ENCODE measurements at places on chromosomes 11 and 22.

GRCh38 chr11:65260756-65261590, 789 bp upstream of the POLA2 start:
- no peak for DNase-seq

- DNase-seq, result no peak
Measured at GRCh38 chr11:118742304-118742703, 48.7 kb downstream of the DDX6 start.

DNA sequence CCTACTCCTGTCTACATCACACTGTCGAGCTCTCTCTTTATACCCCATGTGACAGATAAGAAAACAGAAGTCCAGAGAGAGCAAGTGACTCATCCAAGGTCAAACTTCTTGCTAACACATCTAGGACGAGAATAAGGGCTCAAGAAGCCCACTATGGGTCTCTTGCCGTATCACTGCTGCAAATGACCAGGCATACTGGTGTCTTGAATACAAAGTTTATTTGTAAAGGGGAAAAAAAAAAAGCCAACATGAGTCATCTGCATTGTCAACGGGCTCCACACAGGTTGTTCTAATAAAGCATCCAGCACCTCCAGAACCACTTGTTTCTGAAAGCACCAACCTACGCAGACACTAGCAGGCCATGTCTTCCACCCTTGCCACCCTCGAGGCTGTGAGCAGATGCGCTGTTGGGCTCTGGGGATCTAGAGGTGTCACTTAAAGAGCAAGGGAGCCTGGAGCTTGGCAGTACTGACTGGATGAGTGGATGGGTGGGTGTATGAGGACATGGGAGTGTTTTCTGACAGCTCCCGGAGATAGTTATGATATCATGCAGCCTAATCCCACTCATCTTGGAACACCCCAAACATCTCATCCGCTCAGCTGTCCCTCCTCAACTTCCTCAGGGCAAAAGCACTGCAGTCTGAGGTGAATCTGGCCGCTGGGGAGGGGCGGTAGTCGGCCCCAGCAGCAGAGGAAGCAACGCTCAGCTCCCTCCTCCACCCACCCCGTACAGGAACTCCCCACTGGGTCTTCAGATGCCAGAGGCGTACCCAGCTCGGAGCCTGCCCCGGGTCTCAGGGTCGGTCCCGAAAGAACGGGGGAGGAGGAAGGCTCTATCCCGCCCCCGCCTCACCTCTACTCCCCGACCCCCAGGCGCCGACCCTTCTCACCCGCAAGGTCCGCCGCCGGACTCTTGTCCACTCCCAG, 1.0 kb downstream of the SMCO4 start:
- DNase-seq, result no peak

DNA sequence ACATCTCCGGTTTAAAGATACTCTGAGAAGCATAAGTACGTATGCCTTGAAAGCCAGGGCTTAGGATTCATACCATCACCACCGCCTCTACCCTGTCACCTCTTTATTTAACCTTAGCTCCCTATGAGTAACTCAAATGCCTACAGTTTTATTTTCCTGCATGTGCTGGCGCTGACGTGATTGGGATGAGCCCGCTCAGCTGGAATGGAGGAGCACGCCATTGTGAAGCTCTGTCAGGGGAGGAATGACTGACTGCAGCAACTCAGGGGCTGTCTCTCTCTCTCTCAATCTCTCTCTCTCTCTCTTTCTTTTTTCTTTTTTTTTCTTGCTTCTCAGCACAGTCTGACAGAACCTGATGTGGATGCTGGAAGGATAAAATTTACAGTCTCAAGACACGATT, 12.4 kb downstream of the CAVIN3 start:
- DNase-seq, result no peak

DNA sequence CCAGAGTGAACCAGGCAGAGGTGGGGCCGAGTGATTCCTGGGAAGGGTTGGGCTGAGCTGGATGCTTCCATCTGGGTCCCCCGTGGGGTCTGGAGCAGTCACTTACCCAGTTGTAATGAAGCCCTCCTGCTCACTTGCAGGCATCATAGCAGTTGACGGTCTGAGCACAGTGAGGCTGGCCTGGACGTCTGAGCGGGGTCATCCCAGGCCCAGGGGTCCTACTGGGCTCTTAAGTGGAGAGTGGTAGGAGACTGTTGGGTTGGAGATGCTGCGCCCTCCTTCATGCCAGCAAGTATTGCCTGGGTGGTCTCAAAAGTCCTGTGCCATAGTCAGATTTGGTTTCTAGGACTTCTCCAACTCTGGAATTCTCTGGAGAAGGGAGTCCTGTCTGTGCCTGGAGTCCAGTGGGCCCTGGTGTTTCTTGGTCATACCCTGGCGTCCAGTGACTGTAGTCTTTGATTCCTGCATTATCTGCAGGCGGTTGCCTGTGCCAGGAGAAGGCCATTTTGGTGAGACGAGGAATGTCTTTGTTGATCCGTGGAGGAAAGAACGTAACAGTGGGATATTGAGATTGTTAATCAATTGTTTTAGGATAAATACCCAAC, 82.3 kb downstream of the TBC1D22A start:
- no peak for DNase-seq

DNA sequence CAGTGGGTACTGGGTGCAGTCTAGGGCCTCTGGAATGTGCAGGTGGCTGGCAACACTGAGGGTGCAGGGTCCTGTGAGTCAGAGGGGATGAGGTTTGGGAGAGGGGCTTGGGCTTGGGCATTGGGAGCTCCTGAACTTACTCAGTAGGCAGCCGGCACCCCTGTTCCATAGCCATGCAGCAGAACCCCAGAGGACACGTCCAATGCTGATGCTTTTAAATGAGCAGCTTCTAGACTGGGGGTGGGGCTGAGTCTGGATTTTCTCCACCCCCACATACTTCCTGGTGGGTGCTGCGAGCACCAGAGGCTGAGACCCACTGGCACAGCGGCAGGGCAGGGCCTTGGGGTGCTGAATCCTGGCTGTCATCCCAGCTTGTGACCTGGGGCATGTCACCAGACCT, 71.4 kb downstream of the ARHGAP8 start:
- no peak for DNase-seq

DNA sequence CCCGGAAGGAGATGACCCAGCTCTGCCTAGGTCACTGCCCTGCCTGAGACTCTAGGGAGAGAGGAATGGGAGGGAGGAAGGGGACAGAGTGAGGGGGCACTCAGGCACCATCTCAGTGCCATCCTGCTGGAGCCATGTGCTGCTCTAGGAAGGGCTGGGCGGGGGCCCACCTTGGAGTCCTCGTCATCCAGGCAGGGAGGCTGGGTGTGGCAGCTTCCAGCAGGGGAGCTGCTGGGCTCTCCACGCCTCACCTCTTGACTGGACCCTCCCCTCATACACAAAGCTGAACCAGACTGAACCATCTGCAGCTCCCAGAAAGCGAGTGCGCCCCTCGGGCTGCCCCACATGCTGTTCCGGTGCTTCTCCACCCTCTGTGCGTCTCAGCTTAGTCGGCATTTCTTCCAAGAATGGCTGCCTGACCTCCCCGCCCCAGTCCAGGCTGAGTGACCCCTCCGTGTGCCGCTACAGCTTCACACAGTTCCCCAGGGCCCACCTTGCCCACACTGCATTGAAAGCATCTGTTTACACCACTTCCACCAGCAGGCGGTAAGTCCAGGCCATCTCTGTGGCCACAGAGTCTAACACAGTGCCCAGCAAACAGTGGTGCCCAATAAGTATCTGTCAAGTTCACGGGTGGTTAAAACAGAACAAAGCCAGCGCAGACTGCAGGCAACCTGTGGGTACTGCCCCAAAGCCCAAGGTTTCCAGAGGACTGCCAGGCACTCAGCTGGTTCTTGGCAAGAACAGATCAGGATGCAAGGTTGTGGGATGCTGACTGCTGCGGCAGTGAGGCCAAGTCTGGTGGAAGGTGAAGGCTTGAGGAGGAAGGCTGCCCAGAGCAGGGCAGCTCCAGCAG, 9.4 kb upstream of the TRIM29 start:
- DNase-seq, result no peak

DNA sequence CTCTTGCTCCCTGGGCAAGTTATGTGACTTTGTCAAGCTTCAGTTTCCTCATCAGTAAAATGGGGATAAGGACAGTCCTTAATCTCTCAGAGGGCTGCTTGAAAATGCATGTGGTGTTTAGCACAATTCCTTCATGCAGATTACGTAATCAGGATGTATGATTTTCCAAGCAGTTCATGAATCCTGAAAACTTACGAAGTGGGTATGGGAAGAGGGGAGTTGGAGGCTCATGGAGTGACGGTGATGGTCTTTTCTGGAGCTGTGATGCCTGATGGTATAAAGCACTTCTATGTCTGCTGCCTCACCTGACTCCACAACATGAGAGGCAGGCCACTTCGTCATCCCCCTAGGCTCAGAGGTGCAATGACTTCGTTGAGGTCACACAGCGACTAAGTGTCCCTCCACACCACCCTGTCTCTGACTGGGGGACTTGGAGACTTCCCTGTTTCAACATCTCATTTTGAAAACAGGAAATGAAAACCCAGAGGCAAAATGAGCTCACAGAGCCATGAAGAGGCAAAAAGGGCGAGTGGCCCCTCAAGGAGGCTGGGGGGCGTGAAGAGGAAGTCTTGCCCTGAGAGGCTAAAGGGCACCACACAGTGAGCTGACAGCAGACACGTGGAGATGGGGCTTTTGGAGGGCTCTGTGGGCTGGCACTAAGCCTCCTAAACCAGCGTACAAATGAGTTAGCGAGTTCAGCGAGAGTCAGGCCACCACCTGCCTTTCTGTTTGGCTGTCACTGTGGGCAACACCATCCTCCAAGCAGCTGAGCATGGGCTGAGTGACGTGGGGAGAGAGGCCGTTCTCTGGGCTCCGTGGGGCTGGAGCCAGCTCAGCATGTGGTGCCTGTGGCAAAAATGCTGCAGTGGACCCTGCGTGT, 10.1 kb downstream of the MCM5 start:
- DNase-seq, result no peak

Data from stimulated activated CD8-positive, alpha-beta memory T cell treated with anti-CD3 and anti-CD28 coated beads, Interleukin-7, amount 100 ng/mL, for 48 hours (primary cell).